Heart left ventricle (tissue), 16 donors: ENCODE measurements at places on chromosomes 2 and 18. TPM values are rescaled to one million over a fixed set of nuclear protein-coding genes. Genes with fewer than 3 reads are reported as not detected.

Gene SLC16A14
- 2.4 TPM for total RNA-seq

Gene C1QL2
- 0.25 TPM for total RNA-seq

Gene MPV17
- total RNA-seq = 92.6 TPM

Gene BCL2
- 9.1 TPM for total RNA-seq

Gene GALM
- 11.9 TPM for total RNA-seq

Gene TDRD15
- total RNA-seq = not detected

Gene RGPD3
- total RNA-seq = 0.05 TPM

Gene ITGA4
- 1.8 TPM for total RNA-seq

Gene RNF103
- total RNA-seq = 75.4 TPM

Gene FHOD3
- total RNA-seq = 228 TPM
